Ureter (tissue), 1 donor: ENCODE measurements at places on chromosomes 16 and 17. TPM values are rescaled to one million over a fixed set of nuclear protein-coding genes. Genes with fewer than 3 reads are reported as not detected.

Gene FOXL1
- total RNA-seq = 10.9 TPM

Gene KRTAP3-2
- not detected for total RNA-seq

Gene ACSF3
- total RNA-seq = 51.7 TPM

Gene CCDC144A
- 11.0 TPM for total RNA-seq

Gene ITPRIPL2
- total RNA-seq = 61.3 TPM

Gene NOD2
- total RNA-seq = 2.2 TPM

Gene C16orf46
- total RNA-seq = not detected

Gene HEATR3
- 26.1 TPM for total RNA-seq

Gene MT4
- total RNA-seq = not detected

Gene KATNB1
- 19.0 TPM for total RNA-seq

Gene CCL3
- 0.78 TPM for total RNA-seq

Gene KRTAP1-5
- not detected for total RNA-seq

Gene TRPV2
- total RNA-seq = 13.6 TPM

Gene ATP2A3
- total RNA-seq = 36.3 TPM

Gene OR2C1
- total RNA-seq = not detected

Gene CCDC47
- total RNA-seq = 94.9 TPM

Gene LONP2
- 144 TPM for total RNA-seq

Gene KRTAP9-2
- not detected for total RNA-seq

Gene PRDM7
- total RNA-seq = not detected

Gene CCL5
- 12.1 TPM for total RNA-seq

Gene PYY
- total RNA-seq = not detected

Gene TAC4
- total RNA-seq = not detected

Gene ANKS4B
- not detected for total RNA-seq

Gene GPRC5C
- 153 TPM for total RNA-seq

Gene GRAP
- total RNA-seq = 3.6 TPM

Gene TPSG1
- total RNA-seq = 1.7 TPM

Gene SNX20
- 1.8 TPM for total RNA-seq

Gene TMEM170A
- 25.7 TPM for total RNA-seq

Gene CCDC154
- 2.0 TPM for total RNA-seq

Gene NGFR
- total RNA-seq = 10.0 TPM

Gene TP53TG3
- not detected for total RNA-seq

Gene MYO15B
- total RNA-seq = 267 TPM

Gene SPATA22
- not detected for total RNA-seq

Gene RNPS1
- total RNA-seq = 178 TPM

Gene BAIAP2
- total RNA-seq = 48.7 TPM

Gene CES3
- 0.29 TPM for total RNA-seq

Gene MT1F
- 8.7 TPM for total RNA-seq

Gene ACSM2B
- total RNA-seq = not detected
